ENCODE measurements at places on chromosomes 2 and 18.

DNA sequence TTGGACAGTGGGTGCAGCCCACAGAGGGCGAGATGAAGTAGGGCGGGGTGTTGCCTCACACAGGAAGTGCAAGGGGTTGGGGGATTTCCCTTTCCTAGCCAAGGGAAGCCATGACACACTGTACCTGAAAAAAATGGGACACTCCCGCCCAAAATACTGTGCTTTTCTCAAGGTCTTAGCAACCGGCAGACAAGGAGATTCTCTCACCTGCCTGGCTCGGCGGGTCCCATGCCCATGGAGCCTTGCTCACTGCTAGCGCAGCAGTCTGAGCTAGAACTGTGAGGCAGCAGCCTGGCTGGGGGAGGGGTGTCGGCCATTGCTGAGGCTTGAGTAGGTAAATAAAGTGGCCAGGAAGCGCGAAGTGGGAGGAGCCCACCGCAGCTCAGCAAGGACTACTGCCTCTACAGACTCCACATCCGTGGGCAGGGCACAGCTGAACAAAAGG is 244.7 kb downstream of the NBAS start:
- DNase-seq = no peak

DNA sequence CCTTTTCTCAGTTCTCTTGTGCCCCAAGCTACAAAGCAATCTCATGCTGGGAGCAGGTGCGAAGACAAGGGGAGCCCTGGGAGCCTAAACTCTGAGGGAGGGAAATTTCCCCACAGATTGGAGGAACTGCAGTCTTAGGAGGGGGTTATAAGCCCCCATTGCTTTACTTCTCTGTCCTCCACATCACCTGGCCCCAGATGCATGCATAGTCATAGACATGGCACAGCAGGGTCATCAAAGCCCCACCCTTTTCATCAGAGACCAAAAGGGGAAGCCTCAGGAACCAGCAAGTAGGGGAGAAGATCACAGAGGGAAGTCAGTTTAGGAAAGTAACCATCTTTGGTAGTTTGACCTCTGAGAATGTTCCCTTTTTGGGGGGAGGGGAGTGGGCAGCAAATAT is 33.7 kb downstream of the LANCL1 start:
- no peak for DNase-seq

- DNase-seq = peak; percentile 27
Measured at GRCh38 chr2:218892693-218893348, 12.2 kb downstream of the WNT10A start.

- DNase-seq = no peak
Measured at GRCh38 chr2:19299032-19299431, 59.4 kb downstream of the OSR1 start.

- DNase-seq = no peak
Measured at GRCh38 chr2:7681881-7682461, 764.8 kb downstream of the RNF144A start.

DNA sequence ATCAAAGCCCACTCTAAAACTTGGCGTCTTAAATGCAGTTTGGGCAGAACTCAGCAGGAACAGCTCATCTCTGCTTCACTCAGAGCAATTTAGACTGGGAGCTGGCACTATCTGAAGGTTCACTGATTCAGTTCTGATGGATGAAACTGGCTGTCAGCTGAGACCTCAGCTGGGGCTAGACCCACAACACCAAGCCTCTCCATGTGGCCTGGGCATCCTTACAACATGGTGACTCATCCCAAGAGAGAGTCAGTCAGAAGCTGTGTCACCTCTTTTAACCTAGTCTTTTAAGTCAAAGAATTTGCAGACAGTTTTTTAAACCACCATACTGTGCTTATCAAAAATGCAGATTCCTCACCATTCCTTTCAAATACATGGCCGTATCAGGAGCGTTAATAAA is 62.6 kb upstream of the ZNF397 start:
- DNase-seq = no peak

GRCh38 chr18:43661570-43661969 is 384.3 kb upstream of the SYT4 start:
- no peak for DNase-seq

DNA sequence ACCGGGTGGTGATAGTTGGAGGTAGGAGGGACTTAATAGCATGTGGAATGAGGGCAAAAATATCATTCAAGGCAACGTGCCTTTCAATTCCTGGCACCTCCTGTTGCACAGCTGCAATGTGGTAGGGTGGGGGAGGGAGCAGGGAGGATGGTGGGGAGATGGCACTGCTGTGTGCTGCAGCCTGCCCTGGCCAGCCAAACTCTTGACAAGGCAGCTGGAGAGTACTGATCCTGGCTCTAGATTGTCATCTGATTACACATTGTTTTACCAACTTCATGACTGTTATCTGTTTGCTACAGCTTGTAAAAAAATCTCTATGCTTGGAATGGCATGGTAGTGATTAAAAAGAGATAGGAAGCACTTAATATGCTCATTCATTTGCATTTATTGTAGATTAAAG is 47.7 kb downstream of the PLCL1 start:
- peak; percentile 93 for DNase-seq

DNA sequence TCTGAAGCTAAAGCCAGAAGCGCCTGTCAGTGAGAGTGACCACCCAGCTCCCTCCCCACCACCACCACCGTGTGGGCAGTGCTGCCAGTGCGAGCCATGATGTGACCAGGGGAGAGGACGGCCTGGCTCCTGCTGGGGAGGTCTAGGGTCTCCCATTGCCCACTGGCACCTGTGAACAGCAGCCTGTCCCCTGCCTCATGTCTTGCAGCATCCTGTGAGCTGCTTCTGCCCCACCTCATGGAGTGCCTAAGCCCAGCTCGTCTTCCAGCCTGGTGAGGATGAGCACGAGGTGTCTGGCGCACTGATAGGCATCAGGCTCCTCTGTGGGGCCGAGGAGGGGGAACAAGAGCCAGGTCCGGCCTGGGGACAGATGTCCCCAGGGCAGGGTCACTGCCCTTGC is 61.4 kb downstream of the FAM168B start:
- no peak for DNase-seq

- DNase-seq = no peak
Measured at GRCh38 chr18:79123948-79124347, 54.8 kb downstream of the ATP9B start.

GRCh38 chr2:191048073-191048472 is 34.1 kb upstream of the STAT1 start:
- DNase-seq = no peak

DNA sequence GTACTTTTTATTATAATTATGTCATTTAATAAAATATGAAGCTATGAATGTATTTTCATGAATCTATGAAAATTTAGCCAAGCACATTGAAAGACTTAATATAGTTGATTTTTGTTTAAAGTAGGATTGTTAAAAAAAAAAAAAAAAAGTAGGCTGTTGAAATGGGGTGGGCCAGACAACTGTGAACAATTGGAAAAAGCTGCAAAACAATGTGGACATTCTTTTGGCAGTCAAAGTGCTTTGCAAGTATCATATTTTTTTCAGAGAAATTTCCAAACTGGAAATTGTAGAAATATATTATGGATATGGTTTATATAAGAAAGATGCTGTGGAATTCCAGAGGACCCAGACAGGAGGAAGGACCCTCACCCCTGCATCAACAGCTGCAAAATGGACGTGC is 82.1 kb downstream of the ETAA1 start:
- no peak for DNase-seq

GRCh38 chr2:229252280-229252679 is 18.8 kb downstream of the PID1 start:
- no peak for DNase-seq

DNA sequence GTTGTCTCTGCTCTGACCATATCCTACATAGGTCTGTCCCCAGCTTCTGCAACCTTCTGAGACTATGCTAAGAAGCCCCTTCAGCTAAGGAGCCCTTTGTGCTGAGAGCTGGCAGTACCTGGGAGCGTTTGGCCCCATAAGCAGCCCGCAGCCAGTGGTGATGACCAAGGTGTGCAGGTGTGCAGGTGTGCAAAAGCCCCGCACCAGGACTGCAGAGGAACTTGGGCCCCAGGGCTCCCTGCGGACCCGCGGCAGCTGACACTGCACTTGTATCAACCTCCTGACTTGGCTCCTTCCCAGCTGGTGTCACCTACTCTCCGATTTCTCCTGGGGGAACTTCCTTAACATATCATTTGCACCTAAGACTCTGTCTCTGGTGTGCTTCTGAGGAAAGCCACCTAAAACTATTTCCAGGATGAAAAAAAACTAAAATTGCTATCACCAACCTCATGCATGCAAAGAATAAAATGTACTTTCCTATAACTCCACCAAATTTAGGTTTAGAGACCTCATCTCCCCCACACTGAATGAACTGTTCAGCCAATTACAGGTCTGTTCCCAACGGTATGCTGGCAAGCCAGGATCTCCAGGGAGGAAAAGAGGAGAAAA is 16.1 kb upstream of the GNAL start:
- no peak for DNase-seq

- no peak for DNase-seq
Measured at GRCh38 chr2:167874812-167875211, 372.6 kb downstream of the STK39 start.

DNA sequence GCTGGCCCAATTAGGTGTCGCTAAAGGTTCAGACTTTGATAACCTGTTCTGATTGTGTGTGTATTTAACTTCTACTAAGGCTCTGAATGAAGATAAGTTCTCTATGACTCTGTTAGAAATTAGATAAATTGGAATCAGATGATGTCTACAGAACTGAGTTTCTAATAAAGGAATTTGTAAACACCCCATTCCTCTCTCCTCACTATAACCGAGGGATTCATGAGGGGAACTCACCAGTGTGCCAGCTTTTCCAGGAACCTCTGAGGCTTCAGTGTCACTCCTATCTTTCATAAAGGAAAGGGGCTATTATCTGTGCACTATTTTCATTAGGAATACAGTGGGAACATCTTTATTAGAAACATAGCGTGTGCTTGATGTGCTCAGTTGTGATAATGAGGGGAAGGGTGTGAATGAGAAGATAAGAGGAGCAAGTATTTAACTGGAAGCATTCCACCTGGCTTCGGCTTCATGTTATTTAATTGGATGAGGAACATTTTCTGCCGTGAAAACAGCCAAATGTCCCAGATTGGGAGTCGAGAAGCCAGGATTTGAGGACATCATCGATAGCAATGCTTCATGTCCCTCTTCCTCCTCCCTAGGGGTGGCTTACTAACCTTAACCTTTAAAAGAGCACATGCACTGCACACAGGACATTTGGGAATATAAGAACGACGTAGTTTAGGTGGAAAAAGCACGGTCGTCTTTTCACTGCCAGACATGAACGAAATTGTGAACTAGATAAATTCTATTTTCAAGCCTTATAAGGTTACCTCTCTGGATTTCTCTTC is 84.8 kb upstream of the TCF4 start:
- DNase-seq = no peak

GRCh38 chr2:71223767-71224333 is 3.1 kb downstream of the PAIP2B start:
- peak; percentile 93 for DNase-seq

GRCh38 chr2:208037564-208038487 is 12.5 kb upstream of the PLEKHM3 start:
- DNase-seq = no peak

- no peak for DNase-seq
Measured at GRCh38 chr2:204234879-204235278, 298.3 kb downstream of the ICOS start.

GRCh38 chr2:68441179-68441993 is 25.7 kb downstream of the FBXO48 start:
- peak; percentile 95 for DNase-seq
